ENCODE measurements at places on chromosomes 13 and 19.

DNA sequence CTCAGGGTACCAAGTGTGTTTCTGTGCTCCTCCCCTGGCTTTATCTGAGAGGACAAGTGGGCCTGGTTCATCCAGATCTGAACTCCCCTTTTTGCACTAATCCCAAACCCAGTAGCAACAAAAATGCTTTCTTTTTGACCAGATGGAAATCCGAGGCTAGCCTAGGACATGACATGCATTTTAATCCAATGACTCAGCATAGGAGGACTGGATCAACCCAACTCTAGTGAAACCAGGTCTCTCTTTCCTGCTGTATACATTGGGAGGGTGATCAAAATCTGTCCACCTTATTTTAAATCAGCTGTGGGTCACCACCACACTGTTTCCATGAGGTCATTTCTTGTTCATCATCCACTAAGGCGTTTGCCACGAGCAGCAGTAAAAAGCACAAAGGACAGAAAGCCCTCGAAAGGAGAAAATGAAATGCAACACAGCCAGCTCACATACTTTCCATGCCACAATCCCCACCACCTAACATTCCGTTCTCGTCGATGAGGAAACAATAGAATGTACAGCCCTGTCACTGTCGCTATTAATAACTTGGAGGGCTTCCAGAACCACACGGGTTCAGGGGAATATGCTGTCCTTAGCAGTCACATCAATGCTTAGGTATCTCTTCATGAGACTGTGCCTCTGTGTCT is 543.0 kb downstream of the IRS2 start:
- DNase-seq: no peak

- DNase-seq: no peak
Observed at GRCh38 chr13:44763615-44764301, 187.6 kb upstream of the TSC22D1 start.

GRCh38 chr19:48695743-48696352 is at the start of gene FUT2:
Gene FUT2 (plus strand): TSS chr19:48695971. CDS start chr19:48702957, 6,986 bp downstream.
- DNase-seq: no peak

GRCh38 chr19:44894052-44894400 is 3.0 kb downstream of the TOMM40 start:
- DNase-seq: no peak

GRCh38 chr13:43331672-43332071 is 308.3 kb downstream of the DNAJC15 start:
- DNase-seq: no peak

DNA sequence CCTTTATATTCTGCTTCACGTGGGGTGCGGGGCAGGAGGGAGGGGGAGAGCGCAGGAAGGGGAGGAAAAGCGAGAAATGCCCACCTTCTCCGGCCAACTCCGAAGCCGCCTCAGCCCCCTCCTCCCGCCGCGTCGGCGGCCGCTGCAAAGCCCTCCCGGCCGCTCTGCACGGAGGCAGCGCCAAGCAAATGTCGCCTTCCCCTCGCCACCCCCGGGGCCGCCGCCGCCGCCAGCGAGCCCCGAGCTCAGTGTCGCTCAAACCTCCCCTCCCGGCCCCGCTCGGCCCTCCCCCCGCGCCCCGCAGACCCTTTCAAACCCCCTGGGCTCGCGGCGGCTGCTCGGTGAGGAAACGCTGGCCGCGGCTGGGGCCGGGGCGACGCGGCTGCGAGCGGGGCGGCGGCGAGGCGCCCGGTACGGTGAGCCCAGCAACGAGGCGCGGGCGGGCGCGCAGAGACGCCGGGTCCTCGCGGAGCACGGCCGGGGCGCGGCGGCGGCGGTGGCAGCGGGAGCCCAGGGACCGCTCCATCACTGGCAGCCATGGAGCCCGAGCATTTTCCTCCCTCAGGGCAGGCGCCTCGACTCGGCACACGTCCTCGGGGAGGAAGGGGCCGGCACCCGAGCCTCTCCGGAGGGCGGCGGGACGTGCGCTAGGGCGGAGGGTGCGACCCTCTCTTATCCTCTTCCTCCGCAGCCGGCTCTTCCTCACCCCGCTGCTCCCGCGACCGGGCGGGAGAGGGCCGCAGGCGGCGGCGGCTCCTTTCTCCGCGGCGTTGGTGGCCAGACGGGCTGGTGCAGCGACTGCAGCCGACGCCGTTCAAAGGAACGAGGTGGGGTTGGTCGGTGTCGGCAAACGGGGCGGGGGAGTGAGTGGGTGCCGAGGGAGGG is 463 bp upstream of the TSC22D1 start:
- peak; percentile 48 for DNase-seq

DNA sequence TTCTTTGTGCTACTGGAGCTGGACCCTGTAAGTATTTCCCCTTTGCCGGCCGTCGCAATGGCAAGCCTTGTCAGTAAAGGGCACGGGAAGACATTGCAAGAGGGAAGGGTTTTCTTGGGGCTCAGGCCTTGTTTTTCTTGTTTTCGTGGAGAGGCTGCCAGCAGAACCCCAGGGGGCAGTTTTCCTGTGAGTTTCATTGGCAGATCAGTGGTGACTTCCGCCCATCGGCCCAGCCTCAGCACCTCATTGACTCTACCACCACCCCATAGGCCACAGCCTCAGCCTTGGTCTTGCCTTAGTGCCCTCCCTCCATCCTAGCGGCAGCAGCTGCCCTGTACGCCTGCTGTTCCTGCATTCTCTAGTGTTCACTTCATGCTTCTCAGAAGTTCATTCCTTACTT is 61.5 kb downstream of the GJA3 start:
- no peak for DNase-seq

- DNase-seq: peak; percentile 41
Observed at GRCh38 chr13:106533101-106533942, 2.1 kb downstream of the EFNB2 start.

DNA sequence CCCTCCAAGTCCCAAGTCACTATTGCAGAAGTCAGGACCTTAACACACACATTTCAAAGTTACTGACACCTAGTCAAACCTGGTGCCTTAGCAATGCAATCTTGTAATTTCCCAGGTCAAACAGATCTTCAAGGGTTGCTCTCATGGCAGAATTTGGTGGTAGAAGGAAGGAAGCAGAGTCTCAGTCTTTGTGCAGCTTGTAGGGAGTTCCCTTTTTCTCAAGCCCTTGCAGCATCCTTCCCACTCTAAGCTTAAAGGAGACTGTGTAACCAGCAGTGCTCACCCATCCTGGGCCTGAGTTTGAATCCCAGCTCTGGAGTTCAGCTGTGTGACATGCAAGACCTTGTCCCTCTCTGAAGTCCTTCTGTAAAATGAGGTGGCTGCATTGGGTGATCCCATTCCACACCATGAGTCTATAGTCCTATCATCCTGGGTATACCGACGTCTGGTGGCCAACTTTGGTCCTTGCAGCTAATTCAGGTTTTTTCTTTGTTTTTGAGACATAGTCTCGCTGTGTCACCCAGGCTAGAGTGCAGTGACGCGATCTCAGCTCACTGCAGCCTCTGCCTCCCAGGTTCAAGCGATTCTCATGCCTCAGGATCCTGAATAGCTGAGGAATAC is 9.8 kb downstream of the SIGLEC10 start:
- DNase-seq: peak; percentile 62

DNA sequence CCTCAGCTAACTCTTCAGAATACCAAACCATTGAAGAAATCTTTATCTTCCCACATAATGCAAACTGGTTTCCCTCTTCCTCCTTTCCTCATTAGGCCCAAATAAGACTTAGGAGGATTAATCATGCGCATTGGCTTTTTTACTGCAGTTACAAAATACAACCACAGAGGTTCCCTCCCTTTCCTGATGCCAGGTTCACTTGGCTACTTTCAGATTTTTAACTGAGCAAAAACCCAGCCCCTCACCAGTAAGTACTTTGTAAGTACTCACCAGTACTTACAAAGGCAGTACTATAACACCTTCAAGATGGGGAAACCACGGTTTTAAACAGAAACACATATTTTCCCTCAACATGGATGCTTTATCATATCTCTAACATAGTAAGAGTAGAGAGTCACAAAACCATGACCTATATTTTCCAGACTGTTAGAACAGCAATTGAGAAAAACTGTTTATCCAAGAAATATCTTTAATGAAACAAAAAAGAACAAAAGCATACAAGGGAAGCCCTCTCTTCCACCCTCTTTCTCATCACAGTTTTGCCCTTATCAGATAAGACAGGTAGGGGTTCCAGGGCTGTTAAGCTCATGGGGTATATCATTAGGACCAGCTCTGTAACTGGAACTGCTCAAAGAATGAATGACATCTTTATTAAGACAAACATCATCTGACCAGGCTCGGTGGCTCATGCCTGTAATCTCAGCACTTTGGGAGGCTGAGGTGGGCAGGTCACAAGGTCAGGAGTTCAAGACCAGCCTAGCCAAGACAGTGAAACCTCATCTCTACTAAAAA is 12.7 kb downstream of the FOXO1 start:
- DNase-seq: no peak

GRCh38 chr19:38209671-38210457 is 14.2 kb downstream of the DPF1 start:
- DNase-seq: no peak

DNA sequence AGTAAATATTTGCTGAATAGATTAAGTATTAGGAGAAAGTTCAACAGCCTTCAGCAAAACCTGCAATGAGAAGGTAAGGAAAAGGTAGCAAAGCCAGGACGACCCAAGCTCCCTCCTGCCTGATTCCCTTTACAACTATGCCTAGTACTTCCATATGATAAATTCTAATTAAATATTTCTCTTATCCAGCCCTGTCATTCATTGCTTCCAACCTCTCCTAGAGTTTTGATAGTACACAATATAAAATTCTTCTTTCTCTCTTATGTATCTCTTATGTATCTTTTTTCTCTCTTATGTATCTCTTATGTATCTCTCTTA is 187.2 kb downstream of the DCT start:
- no peak for DNase-seq

GRCh38 chr19:51295382-51296126 is 15.9 kb upstream of the IGLON5 start:
- DNase-seq: no peak

- no peak for DNase-seq
Observed at GRCh38 chr13:113792886-113793717, 34.1 kb downstream of the TMEM255B start.

- DNase-seq: no peak
Observed at GRCh38 chr13:113627136-113627535, 30.9 kb downstream of the ATP4B start.

DNA sequence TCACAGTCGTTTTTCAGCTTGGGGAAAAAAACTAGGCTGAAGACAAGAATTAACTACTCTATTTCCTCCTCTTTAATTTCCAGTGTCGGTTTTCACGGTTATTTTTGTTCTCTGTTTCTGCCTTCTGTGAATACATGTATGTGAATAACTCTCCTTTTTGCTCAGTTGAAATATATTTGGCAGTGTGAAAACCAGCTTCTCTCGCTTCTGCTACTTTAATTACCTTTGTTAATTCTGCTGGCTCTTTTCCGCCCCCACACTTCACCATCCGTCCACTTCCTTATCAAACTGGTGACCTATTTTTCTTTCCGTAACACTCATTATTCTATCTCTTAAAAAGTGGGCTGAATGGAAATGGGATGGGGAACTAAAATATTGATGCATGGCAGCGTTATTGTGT is 126.4 kb downstream of the POU4F1 start:
- DNase-seq: no peak
